Activated T-helper 17 cell treated with anti-CD3 and anti-CD28 coated beads, Interleukin-2, amount 50 U/mL, for 72 hours (primary cell): ENCODE measurements at places on chromosomes 3 and 15. TPM values are rescaled to one million over a fixed set of nuclear protein-coding genes. Genes with fewer than 3 reads are reported as not detected.

Gene MITF
- not detected for total RNA-seq

Gene ALPK3
- 1.1 TPM for total RNA-seq

Gene DISP2
- 0.11 TPM for total RNA-seq

Gene KIF7
- total RNA-seq: 0.11 TPM

Gene TMCO5A
- total RNA-seq: not detected

Gene LRRC49
- total RNA-seq: 1.6 TPM

Gene CTDSPL
- total RNA-seq: 2.3 TPM

Gene EPHB3
- total RNA-seq: 0.11 TPM

Gene ARID3B
- total RNA-seq: 43.9 TPM

Gene ISLR2
- total RNA-seq: not detected

Gene ARPP19
- 222 TPM for total RNA-seq

Gene METTL6
- 16.5 TPM for total RNA-seq

Gene PLSCR2
- total RNA-seq: not detected

Gene UPK1B
- total RNA-seq: 1.2 TPM

Gene TRIM59
- total RNA-seq: 39.2 TPM

Gene SYNPR
- total RNA-seq: not detected

Gene BTLA
- 10.4 TPM for total RNA-seq

Gene NR1I2
- total RNA-seq: 0.43 TPM

Gene PLSCR5
- not detected for total RNA-seq

Gene CLDN11
- not detected for total RNA-seq

Gene PRSS50
- total RNA-seq: 0.11 TPM

Gene DNAH12
- total RNA-seq: 0.08 TPM

Gene THAP10
- total RNA-seq: 0.90 TPM

Gene UNC13C
- total RNA-seq: not detected

Gene BCL2A1
- 32.7 TPM for total RNA-seq

Gene WDR5B
- 4.0 TPM for total RNA-seq

Gene CILP
- total RNA-seq: 0.05 TPM

Gene CCDC191
- 2.3 TPM for total RNA-seq

Gene MESP2
- total RNA-seq: 0.15 TPM

Gene THPO
- not detected for total RNA-seq

Gene TEX55
- total RNA-seq: not detected

Gene GOLGA6L10
- total RNA-seq: 1.2 TPM

Gene SNTN
- not detected for total RNA-seq
